ENCODE measurements at places on chromosomes 6 and 20. TPM values are rescaled to one million over a fixed set of nuclear protein-coding genes. Genes with fewer than 3 reads are reported as not detected.
A peak's percentile ranks its signal among the peaks of the same experiment; 100 is the strongest.

Gene ERVFRD-1
- not detected for total RNA-seq

Gene EFCAB8
- not detected for total RNA-seq

Gene GPR6
- not detected for total RNA-seq

DNA sequence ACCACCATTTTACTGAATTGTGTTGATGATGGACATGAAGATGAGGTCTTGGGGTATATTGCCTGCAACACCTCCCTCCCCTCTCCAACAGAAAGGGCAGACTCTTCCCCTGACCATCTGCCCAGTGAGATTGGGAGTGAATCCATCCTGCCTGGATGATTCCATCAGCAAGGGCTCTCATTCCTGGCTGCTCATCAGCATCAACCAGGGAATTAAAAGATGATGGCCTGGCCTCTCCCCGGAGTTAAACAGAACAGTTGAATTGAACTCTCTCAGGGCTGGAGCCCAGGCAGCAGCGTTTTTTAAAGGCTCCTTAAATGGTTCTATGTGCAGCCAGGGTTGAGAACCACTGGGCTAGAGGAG lies 14.6 kb upstream of the MRPS18A start:
- H3K4me1 ChIP-seq = no peaks in the 10 kb centered on the region
- no peaks in the 10 kb centered on the region for H3K27me3 ChIP-seq
- no peak overlapping the region for H3K4me3 ChIP-seq
- no peak for DNase-seq

GRCh38 chr6:148467926-148468325 lies 125.3 kb downstream of the SASH1 start:
- H3K36me3 ChIP-seq = no peaks in the 10 kb centered on the region
- DNase-seq = no peak
- no peak overlapping the region for H3K27ac ChIP-seq
- H3K4me3 ChIP-seq = no peak overlapping the region

- no peak overlapping the region for H3K4me3 ChIP-seq
- no peak overlapping the region for H3K27ac ChIP-seq
- no peaks in the 10 kb centered on the region for H3K4me1 ChIP-seq
- H3K36me3 ChIP-seq = no peaks in the 10 kb centered on the region
- DNase-seq = no peak
Measured at GRCh38 chr6:38846844-38847243, 131.7 kb downstream of the DNAH8 start.

Gene GLYATL3
- total RNA-seq = not detected

GRCh38 chr6:42148058-42148457 lies 5.6 kb upstream of the C6orf132 start:
- no peaks in the 10 kb centered on the region for H3K36me3 ChIP-seq
- H3K4me1 ChIP-seq = no peaks in the 10 kb centered on the region
- H3K4me3 ChIP-seq = no peak overlapping the region
- H3K27me3 ChIP-seq = no peaks in the 10 kb centered on the region

Gene BMP5
- total RNA-seq = 1.6 TPM

DNA sequence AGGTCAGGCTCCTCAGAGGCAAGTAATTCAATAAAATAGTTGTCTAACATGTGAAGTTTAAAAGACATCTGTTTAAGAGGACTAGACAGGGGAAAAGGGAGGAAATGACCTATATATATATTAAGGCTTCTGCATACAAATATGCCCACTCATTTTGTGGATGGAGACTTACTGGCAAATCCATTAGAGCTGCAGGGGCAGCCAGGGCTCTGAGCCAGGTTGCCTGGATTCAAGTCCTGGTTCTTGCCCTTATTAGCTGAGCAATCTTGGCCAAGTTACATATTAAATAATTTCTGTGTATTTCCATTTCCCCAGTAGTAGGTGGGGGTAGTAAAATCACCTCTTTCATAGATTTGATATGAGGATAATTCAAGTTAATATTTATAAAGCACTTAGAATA lies 287.0 kb upstream of the RIMS1 start:
- no peak overlapping the region for H3K27ac ChIP-seq
- DNase-seq = no peak
- no peaks in the 10 kb centered on the region for H3K36me3 ChIP-seq
- H3K4me1 ChIP-seq = no peaks in the 10 kb centered on the region
- no peak overlapping the region for H3K4me3 ChIP-seq

GRCh38 chr20:24425523-24426135 lies 43.8 kb upstream of the SYNDIG1 start:
- no peak for DNase-seq
- H3K27ac ChIP-seq = no peak overlapping the region
- H3K27me3 ChIP-seq = no peaks in the 10 kb centered on the region
- no peaks in the 10 kb centered on the region for H3K4me1 ChIP-seq
- no peak overlapping the region for H3K4me3 ChIP-seq

DNA sequence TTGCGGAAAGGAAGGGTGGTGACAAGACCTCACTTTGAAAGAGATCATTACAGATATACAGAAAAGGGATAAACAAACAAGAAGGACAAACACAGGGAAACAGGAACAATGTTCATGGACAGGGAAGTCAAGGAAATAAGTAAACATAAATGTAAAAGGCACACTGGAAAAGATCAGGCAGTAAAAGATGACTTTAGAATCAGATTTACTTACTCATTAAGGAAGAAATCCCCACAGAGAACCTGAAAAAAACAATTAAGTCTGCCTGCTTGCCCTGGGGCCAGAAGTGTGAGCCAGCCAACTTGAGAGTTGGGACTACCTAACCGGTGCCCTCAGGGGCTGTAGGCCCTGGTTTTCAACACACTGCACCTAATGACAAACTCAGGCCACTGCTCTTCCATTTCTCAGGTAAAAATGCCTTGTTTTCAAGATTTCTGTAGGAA lies 1.7 kb downstream of the APMAP start:
- H3K36me3 ChIP-seq = no peaks in the 10 kb centered on the region
- no peak overlapping the region for H3K27ac ChIP-seq

GRCh38 chr20:10848810-10849370 lies 175.1 kb upstream of the JAG1 start:
- no peaks in the 10 kb centered on the region for H3K36me3 ChIP-seq
- H3K4me3 ChIP-seq = no peak overlapping the region
- peak; percentile 61 for DNase-seq
- H3K4me1 ChIP-seq = no peaks in the 10 kb centered on the region
- peak overlapping the region; percentile 52 for H3K27ac ChIP-seq
- H3K27me3 ChIP-seq = no peaks in the 10 kb centered on the region

DNA sequence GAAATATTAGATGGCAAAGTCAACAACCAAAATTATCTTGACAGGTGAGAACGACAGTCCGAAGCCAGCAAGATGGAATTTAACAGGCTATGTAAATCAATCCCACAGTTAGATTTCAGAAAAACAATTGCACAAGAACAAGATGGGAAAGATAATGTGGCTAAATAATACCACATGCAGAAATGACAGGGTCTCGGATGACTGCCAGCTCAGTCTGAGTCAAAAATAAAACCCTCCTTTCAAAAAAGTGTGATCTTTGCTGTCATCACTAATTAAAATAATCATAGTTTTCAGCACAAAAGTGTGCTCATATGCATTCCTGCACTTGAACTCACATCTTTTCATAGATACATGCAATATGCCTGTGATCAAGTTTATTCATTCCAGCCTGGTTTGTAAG lies 25.9 kb downstream of the FOXQ1 start:
- H3K27ac ChIP-seq = no peak overlapping the region
- H3K36me3 ChIP-seq = no peaks in the 10 kb centered on the region
- H3K4me3 ChIP-seq = no peak overlapping the region
- no peaks in the 10 kb centered on the region for H3K27me3 ChIP-seq
- DNase-seq = no peak

DNA sequence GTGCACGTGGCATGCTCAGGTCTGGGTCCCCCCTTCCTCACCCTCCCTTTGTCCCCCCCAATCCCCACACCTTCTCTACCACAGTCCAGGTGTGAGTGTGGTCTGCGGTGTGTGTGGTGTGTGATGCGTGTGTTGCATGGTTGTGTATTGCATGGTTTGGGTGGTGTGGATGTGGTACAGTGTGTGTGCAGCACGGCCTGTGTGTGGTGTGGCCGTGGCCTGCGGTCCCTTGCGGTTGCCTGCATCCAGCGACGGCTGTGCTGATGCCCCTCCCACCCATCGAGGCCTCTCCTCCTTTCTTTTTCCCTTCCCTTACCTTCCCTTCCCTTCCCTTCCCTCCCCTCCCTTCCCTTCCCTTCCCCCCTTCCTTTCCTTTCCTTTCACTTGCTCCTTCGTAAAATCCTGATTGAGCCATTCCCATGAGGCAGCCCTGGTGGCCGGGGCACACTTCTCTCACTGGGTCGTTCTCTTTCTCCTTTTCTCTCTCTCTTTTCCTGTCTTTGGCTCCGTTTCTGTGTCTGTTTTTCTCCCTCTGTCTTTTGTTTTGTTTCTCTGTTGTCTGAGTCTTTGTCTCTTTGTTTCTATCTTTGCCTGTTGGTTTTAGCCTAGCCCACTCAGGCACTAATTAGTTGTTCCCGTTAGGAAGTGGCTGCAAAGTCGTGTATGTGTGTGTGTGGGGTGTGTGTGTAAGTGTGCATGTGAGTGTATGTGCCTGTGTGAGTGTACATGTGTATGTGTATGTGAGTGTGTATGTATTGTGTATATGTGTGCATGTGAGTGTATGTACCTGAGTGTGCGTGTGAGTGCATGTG lies 65.7 kb downstream of the SRC start:
- H3K4me1 ChIP-seq = peaks cover 20% of the 10 kb centered on the region
- no peaks in the 10 kb centered on the region for H3K27me3 ChIP-seq
- H3K27ac ChIP-seq = no peak overlapping the region
- DNase-seq = no peak
- no peak overlapping the region for H3K4me3 ChIP-seq

GRCh38 chr6:157173776-157174175 lies 149.5 kb downstream of the TMEM242 start:
- H3K36me3 ChIP-seq = no peaks in the 10 kb centered on the region
- H3K27me3 ChIP-seq = no peaks in the 10 kb centered on the region
- H3K4me3 ChIP-seq = no peak overlapping the region
- no peak for DNase-seq
- H3K27ac ChIP-seq = no peak overlapping the region

Gene BPIFA1
- not detected for total RNA-seq

DNA sequence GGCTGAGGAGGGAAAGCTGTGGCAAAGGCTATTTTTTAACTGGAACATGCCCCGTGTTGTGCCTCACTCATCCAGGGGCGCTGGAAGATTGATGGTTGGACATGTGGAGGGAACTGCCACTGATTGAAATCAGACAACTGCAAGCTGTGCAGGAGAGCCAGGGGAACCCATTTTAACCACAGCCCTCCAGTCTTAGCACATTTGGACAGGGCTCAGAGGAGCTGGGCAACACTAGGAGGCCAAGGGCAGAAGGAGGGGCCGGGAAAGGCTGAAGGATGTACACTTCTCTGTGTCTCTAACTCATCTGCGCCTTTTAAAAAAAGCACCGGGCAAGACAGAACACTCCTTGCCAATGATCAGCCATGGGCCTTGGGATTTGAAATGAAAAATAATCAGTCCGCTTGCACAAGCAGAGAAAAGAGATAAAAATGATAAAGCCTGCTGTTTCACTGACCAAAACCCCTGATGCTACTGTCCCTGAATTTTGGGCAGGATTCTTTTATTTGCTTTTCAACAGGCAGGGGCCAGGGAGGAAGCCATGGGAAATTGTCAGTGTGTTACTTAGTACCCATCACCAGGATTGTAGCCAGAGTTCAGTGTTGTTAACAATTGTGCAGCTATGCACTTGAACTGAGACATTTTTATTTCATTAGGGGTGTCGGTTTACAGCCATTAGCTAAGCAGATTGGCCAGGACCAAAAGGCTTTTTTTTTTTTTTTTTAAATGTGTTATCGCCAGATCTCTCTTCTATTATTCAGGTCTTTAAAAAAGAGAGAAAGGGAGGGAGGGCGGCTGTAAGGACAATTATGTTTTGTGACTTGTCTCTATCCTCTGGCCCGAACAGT lies 109.3 kb upstream of the EYA4 start:
- H3K36me3 ChIP-seq = no peaks in the 10 kb centered on the region
- peak overlapping the region; percentile 88 for H3K27ac ChIP-seq
- H3K4me1 ChIP-seq = no peaks in the 10 kb centered on the region
- H3K4me3 ChIP-seq = no peak overlapping the region
- no peaks in the 10 kb centered on the region for H3K27me3 ChIP-seq
- DNase-seq = no peak

DNA sequence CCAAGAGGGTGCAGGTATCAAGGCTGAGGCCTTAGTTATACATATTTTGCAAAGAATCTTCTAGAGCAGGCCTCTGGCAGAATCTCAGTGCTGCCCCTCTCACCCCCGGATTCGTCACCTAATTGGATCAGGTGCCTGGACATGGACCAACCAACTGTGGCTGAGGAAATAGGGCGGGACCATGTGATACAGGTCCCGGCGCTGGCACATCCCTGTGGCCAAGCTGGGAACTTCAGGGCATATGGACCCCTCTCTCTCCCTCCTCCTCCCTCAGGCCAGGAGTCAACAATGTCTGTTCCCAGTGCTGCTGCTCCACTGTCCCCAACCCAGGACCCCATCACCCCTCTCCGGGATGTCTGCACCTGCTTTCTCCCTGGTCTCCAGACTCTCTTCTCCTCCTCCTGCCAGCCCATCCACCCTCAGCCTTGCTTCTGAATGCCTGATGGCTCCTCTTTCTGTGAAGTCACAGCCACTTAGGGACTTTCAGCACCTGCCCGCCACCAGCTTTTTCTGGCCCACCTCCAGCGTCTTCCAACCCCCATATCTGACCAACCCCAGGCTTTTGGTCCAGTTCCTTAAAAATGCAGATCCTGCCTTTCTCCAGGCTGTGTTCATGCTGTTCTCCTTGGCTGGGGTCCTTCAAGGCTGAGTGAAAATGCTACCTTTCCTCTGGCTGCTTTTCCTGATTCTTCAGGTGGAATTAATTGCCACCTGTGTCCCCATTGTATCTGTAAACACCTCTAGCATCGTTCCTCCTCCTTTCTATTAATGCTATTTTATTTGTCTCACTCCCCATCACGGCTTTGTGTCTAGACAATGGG lies 19.0 kb upstream of the MLN start:
- no peaks in the 10 kb centered on the region for H3K36me3 ChIP-seq
- H3K27me3 ChIP-seq = no peaks in the 10 kb centered on the region
- H3K4me1 ChIP-seq = no peaks in the 10 kb centered on the region
- H3K4me3 ChIP-seq = no peak overlapping the region
- no peak for DNase-seq

DNA sequence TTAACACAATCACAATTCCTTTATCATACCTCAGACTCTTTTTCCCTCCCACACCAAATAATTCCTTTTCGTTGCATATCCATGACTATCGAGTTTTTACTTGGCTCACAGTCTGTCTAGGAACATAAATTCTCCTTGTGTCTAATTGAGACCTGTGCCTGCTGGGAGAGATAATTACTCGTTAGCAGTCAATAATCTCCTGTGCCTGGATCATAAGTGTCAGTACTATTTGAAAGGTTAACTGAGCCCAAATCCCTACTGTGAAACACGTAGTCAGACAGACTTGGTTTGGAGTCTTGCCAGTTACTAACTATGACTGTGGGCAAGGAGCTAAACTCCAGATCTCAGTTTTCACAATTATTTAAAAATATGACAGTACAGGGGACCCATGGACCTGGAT lies 5.7 kb upstream of the CTNNBL1 start:
- no peaks in the 10 kb centered on the region for H3K36me3 ChIP-seq
- H3K27me3 ChIP-seq = no peaks in the 10 kb centered on the region
- no peak for DNase-seq
